CD4-positive, CD25-positive, alpha-beta regulatory T cell (primary cell): ENCODE measurements at places on chromosomes 1 and 21. TPM values are rescaled to one million over a fixed set of nuclear protein-coding genes. Genes with fewer than 3 reads are reported as not detected.

DNA sequence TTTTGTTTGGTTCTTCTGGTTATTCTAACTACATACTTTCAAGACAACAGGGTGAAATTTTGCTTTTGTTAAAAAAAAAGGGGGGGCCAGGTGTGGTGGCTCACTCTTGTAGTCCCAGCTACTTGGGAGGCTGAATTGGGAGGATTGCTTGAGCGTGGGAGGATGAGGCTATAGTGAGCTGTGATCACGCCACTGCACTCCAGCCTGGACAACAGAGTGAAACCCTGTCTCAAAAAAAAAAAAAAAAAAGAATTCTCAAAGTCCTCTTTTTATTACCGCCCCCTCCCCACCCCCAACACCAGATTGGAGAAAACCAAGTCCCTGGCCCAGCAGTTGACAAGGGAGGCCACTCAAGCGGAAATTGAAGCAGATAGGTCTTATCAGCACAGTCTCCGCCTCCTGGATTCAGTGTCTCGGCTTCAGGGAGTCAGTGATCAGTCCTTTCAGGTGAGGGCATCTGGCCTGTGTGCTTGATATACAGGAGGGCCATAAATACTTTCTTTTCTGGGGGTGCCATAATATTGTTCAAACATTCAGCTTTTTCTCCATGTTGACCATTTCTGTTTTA is 50.2 kb downstream of the LAMC2 start:
- no peaks in the 10 kb centered on the region for H3K36me3 ChIP-seq
- H3K27ac ChIP-seq, result no peak overlapping the region
- no peak for DNase-seq
- H3K4me3 ChIP-seq, result no peak overlapping the region

ARL8A gene
- 84.1 TPM for total RNA-seq

ERICH3 gene
- total RNA-seq, result not detected

- no peak overlapping the region for H3K4me3 ChIP-seq
- H3K4me1 ChIP-seq, result no peaks in the 10 kb centered on the region
- no peaks in the 10 kb centered on the region for H3K27me3 ChIP-seq
- H3K36me3 ChIP-seq, result no peaks in the 10 kb centered on the region
- H3K27ac ChIP-seq, result no peak overlapping the region
Observed at GRCh38 chr1:75671708-75672107, 52.8 kb upstream of the ACADM start.

LRRC71 gene
- total RNA-seq, result not detected

DNA sequence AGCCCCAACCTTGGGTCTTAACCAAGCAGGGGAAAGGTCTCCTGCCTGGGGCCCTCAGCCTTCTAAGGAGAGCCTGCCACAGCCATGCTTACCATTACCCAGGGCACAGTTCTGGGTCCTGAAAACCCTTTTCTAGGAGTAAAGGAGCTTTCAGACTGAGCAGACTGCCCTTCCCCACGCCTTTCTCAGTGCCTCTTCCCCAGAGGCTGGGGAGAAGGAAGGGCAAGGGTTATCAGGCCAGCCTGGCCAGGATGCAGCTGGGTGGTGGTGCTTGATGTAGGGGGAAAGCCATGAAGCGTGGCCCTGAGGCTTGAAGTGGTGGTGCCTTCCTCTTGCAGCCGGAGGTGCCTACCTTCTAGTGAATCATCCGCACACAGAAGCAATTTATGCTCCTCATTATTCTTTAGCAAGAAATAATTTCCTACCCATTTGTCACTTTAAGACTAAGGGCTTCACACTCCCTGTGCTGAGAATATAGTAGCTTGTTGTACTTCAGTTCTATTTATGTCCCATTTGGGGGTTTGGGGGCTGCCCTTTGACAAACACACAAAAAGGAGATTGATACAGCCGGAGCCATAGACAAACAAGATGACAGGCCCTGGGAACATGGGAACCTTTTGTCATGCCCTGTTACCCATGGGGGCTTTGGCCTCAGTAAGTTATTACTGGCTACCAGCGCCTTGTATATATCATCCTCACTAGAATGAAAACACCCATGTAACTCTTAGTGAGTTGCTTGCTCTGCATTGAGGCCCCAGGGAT is 40.7 kb downstream of the MAN1C1 start:
- no peaks in the 10 kb centered on the region for H3K27me3 ChIP-seq
- H3K4me3 ChIP-seq, result no peak overlapping the region
- DNase-seq, result no peak
- H3K4me1 ChIP-seq, result no peaks in the 10 kb centered on the region
- H3K36me3 ChIP-seq, result peaks cover 5% of the 10 kb centered on the region

DNA sequence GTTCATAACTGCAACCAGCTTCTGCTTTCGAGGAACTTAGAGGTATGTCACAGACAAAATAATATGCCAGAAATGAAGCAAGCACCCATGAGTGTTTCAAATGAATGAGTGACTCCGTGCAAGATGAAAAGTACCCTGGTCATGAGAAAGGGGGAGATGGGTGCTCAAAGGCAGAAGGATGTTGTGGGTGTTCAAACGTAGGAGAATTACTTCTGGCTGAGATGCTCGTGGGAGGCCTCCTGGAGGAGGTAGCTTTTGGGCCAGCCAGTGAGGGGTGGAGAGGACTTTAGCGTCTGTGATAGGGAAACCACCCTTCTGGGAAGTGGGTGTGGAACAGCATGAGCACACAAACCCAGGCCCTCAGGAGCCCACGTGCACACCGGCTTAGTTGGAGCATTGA is 113.8 kb downstream of the SYF2 start:
- H3K36me3 ChIP-seq, result no peaks in the 10 kb centered on the region
- H3K4me1 ChIP-seq, result no peaks in the 10 kb centered on the region
- no peak overlapping the region for H3K4me3 ChIP-seq
- peaks cover 3% of the 10 kb centered on the region for H3K27me3 ChIP-seq
- no peak for DNase-seq

DNA sequence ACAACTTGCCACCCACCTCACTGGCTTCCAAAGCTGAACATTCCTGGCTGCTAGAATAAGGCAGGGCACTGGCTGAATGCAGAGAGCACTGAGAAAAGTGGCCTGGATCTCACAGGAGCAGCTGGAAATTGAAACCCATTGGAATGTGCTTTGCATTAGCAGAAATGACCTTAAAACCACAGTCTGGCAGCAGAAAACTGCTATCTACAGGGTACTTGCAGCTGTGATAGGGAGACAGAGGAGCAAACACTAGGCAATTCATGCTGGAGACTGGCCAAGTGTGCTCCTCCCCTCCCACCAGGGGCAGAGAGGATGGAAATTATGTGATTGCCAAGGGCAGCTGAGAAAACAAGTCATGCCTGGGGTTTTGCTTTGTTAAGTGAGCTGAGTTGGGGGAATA is 47.2 kb downstream of the HSD3B1 start:
- peaks cover 2% of the 10 kb centered on the region for H3K27me3 ChIP-seq
- H3K4me1 ChIP-seq, result no peaks in the 10 kb centered on the region
- DNase-seq, result no peak
- H3K4me3 ChIP-seq, result no peak overlapping the region
- no peaks in the 10 kb centered on the region for H3K36me3 ChIP-seq

TNN gene
- not detected for total RNA-seq

TEDDM1 gene
- total RNA-seq, result not detected

DNA sequence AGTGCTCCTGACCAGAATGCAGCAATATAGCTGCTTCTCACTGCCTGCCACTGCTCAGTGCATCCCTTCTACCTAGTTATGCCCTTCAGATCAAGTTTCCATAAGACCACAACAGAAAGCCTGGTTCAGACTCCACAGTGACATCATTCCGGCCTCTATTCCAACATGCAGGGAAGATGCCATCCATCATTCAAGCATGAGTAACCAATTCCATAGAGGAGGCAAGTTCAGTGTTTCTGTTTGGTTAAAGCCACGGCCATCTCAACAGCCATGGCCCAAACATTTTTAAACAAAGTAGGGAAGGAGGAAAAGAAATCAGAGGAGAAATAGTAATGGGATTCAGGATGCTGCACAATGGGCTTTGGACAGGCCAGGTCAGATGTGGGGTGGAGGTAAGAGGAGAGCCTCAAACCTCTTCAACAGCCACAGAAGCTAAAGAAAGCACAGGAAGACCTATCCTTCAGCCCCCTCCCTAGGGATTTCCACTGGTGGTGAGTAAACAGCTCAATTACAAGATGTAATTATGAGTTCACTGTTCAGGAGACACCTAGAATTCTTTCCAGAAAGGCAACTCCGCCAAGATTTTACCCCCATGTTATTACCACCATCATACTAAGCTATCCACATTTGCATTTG is 484.9 kb downstream of the SETD4 start:
- DNase-seq, result no peak
- H3K27ac ChIP-seq, result no peak overlapping the region
